ENCODE measurements at places on chromosomes 3 and 15.

DNA sequence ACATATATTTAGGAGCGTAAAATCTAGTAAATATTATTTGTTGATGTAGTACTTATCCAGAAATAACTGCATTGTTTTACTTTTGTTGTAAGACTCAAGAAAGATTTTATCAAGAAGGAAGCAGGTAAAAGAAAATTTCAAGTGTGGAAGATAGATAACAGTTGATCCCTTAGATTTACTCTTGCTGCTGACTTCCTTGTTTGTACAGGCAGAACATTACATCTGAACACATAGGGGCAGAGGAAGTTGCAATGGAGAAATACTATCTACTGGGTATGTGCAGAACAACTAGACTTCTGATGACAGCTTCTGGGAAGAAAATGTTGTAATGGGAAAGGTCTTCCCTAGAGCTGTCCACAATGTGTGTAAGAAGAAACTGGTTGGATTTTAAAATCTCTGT, 350.6 kb downstream of the NLGN1 start:
- no peak for DNase-seq

GRCh38 chr15:22253676-22254408, 173.5 kb downstream of the OR4M2 start:
- DNase-seq = no peak

DNA sequence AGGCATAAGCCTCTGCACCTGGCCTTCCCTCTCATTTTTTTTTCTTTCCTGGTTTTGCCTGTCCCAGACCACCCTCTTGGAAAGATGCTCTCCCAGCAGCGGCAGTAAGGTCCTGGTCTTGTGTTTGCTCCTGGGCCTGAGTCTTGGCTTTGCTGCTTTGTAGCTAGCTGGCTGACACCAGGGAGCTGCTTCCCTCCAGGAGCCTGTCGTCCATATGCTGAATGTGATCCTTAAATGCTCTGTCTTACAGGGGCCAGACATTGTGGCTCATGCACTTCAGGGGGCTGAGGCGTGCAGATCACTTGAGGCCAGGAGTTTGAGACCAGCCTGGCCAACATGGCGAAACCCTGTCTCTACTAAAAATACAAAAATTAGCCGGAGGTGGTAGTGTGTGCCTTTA, 17.2 kb downstream of the FLNB start:
- no peak for DNase-seq

DNA sequence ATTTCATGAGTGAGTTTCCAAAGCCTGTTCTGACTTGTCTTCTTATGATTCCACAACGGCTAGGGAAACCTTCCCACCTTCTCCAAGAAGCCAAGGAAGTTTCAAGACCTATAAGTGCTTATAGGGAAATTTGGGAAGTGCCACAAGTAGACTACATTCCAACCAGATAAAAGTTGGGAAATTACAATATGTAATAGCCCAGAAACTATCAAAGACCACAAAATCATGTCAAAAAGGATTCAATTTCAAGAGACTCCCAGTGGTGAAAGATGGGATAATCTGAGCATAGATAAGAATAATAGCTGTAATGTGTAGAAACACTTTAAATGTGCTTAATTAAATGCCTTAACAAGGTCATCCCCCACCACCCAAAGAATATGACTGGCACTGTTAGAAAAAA, 169.2 kb upstream of the SLC2A2 start:
- DNase-seq = no peak

DNA sequence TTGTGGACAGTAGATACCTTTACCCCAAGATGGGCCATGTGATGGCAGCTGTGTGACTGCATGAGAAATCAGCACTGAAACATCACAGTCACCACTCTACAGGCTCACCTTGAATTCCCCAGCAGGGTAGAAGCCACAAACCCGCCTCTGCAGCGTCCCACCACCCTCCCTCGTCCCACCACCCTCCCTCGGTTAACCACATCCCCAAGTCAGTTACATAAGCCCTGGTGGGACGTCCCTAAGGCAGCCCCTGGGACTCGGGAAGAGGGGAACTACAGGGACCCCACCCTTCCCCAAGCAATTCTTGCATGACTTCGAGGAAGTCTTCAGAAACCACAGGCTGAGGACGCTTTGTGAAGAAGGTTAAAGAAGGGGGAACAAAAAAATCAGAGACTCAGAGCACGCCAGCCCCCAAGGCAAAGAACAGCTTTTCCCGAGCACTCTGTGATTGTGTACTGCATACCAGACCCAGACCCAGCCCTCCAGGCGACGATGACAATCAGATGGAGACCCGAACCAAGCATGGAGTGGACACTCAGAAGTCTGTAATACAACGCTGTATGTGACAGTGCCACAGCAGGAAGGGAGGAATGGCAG, 60.5 kb downstream of the SH3BP5 start:
- no peak for DNase-seq

- DNase-seq = no peak
Measured at GRCh38 chr15:26712335-26712734, 60.5 kb downstream of the GABRB3 start.

DNA sequence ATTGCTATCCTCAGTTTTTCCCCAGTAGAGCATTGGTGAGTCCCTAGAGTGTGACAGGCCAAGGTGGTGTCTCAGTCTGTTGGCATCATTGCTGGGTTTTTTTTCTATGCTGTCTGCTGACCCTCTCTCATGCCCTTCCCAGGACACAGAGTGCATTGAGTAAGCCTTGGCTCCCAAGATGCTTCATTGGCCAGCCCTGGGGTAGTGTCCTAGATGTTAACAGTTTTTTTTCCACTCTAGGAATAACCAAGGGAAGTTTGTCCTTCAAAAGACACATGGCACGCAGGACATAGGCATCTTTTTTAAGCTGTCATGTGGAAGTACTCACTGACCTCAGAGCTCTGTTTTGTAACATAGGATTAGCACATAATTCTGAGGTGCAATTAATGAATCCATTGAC, 19.5 kb downstream of the ADAMTSL3 start:
- DNase-seq = no peak

GRCh38 chr15:80569656-80570055, 125.5 kb upstream of the ABHD17C start:
- DNase-seq = no peak

DNA sequence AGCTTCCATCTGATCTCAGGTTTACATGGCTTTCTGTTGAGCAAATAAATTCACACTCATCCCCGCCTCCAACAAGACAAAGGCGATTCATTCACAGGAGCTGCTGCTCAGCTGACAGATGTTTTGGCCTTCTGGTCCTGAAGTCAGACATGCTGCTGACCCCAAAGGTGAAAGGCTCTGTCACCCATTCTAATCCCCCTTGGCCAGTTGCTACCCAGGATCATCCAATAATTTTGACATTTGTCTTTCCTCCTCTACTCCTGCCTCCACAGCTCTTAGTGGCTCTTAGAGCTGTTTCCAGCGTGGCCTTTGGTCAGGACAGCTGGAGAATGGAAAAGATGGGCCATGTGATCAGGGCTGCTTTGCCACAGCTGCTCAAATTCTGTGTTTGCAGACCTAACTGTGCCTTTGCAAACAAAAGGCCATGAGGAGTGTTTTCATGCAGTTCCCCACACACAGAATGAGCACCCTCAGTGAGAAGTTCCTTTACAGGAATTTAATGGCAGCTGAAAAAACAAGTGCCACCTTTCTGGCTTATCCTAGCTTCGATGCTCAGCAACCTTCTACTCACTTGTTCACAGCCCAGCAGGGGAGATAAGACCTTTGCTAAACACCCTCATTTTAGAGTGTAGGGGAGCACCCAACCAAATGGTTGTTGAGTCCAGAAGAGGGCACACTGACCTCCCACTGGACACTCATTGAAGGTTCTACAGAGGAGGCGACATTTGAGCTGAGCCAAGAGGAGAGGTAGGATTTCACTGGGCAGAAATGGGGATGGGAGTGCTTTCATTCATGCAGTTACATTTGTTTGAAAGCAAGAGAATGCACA, 39.0 kb downstream of the CYP19A1 start:
- peak; percentile 42 for DNase-seq

GRCh38 chr3:121488628-121489027, 57.2 kb downstream of the POLQ start:
- DNase-seq = no peak

DNA sequence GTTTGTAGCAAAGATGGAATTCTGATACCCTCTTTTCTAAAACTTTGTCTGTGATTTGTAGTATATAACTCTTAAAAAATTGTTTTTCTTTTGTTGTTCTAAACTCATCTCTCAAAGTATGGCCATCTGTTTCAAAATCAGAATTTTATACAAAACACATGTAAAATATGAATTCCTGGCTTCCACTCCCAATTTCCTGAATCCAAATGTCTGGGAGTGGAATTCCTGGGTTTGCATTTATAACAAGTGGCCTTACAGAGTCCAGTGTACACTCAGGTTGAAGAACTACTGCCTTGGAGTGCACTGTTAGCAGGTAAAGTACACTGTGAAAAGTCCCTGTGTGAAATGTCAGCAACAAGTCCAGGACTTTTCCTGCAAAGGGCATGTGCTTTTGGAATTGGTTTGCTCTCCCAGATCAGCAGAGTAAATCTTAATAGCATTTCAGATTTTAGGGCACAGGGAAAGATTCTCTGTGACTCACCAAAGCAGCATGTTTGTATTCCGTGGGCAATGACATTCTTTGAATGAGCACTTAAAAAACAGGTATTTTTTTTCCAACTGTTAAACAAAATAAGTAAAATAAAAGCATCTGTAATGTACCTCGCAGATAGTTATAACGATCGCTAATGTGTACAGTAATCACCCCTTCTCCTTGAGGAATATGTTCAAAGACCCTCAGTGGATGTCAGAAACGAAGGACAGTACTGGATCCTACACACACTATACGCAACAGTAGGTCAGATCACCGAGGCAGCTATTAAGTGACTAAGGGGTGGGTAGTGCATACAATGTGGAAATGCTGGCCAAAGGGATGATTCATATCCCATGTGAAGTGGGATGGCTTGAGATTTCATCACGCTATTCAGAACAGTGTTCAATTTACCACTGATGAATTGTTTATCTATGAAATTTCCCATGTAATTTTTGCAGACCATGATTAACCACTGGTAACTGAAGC, 2.0 kb upstream of the CLDN16 start:
- DNase-seq = no peak

GRCh38 chr15:51550841-51551240, 71.7 kb downstream of the DMXL2 start:
- DNase-seq = no peak

GRCh38 chr15:87523516-87523915, 733.0 kb downstream of the NTRK3 start:
- DNase-seq = no peak

DNA sequence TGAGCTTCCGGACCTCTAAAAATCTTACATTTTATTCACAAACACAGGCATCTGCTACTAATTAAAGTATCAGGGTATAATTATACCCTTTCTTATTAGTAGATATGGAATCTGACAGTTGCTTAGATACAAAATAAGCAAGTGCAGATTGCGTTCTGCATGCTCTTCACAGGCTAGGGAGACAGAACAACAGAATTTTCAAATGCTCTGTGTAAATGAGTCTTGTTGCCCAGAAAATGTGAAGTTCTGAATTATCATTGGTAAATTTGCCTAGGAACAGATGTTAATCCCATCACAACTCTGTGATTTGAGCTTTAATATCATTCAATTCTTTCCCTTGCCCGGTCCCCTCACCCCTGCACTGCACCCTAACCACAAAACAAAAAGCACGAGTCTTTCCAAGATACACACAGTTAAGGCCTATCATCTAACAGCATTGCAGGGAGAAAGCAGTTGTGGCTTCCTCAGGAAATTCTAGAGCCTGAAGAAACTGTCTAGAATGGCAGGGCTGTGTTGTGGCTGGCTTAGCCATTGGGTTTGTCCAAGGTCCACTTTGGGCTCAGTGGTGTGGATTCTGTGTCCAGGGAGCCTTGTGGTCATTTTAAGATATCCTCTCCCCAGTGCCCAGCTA, 119.8 kb downstream of the PDCD6IP start:
- DNase-seq = no peak

DNA sequence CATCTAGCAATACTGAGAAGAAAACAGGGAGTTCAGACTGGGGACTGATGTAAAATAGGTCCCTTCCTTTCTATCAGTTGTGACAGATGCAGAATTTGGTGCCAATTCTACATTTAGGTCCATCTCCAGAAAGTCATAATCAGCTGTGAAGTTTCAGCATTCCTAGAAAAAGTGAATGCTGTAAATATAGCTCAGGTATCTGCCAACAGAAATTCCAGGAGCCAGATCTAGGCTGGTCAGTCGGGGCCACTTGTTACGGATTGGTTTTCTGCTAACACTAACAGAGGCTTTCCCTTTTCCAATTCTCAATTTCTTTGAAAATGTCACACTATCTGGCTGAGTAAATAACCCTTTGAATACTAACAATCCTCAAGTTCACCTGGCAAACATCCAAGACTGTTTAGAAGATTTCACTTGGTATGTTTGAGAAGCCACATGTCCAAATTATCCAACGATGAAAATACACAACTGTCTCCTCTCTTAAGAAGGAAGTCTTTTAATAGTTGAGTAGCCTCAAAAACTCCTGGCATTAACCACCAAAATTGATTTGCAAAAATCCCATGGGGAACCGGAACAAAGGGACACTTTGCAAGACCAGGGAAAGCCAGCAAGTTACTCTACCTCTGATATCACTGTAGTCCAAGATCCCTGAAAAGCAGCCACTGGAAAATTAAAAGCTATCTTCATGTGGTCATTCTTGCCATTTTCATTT, 222.3 kb downstream of the ZMAT3 start:
- no peak for DNase-seq

- DNase-seq = no peak
Measured at GRCh38 chr15:53862386-53862785, 102.9 kb upstream of the WDR72 start.

- no peak for DNase-seq
Measured at GRCh38 chr15:22887157-22887951, 48.9 kb downstream of the NIPA2 start.

DNA sequence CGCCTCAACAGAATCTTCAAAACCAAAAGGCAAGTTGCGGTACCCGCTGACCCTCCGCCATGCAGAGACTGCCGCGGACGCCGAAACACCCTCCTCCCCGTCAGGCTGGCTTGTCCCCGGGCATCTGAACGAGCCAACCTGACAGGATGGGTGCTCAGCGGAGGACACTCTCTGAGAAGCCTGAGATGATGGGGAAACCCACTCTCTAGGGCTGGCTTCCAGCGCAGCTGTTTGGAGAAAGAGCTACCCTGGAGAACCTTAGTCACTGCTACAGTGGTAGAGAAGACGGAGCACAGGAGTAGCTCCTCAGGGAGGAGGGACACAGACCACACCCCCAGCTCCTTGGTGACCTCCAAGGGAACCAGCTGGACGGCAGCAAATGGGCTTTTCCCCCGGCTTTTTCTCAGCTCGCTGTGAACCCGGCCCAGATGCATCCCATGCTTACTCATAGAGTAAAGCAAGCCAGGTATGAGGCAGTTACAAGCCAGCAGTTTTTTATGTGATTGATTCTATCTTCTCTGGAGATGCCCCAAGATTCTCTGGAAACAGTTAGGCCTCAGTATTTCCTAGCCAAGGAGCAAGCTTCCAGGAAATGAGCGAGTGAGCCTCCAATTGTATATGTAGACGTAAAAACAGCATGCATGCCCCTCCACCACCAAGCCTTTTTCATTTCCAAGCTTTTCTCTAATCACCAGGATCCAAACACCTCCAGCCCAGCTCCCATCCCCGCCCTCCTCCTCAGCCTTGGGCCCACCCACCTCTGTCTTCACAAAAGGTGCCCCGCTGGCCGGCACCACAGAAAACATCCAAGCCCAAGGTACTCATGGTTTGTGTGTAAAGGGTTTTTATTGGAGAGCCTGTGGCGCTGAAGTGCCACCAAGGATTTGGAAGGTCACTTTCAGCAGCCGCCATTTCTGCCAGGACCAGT, 38.7 kb downstream of the FAM174B start:
- DNase-seq = peak; percentile 40

GRCh38 chr3:17355591-17355990, 386.8 kb downstream of the TBC1D5 start:
- no peak for DNase-seq
